Bladder microvascular endothelial cell (primary cell): ENCODE measurements at places on chromosomes 3 and 15. TPM values are rescaled to one million over a fixed set of nuclear protein-coding genes. Genes with fewer than 3 reads are reported as not detected.

BCL2A1 gene
- total RNA-seq: 0.19 TPM in 1 of 2 replicates, not detected in the other

GOLGA8S gene
- total RNA-seq: under 0.01 TPM in 1 of 2 replicates, not detected in the other

ILDR1 gene
- not detected in 2 replicates for total RNA-seq

GASK1A gene
- total RNA-seq: under 0.01 TPM in 1 of 2 replicates, not detected in the other

C2CD4A gene
- under 0.01 and 1.3 TPM in 2 replicates for total RNA-seq

UBA7 gene
- total RNA-seq: 42.7 and 44.2 TPM in 2 replicates

SV2B gene
- 0.65 and 0.69 TPM in 2 replicates for total RNA-seq

GP5 gene
- 0.06 TPM in 1 of 2 replicates, not detected in the other for total RNA-seq

SLITRK3 gene
- not detected in 2 replicates for total RNA-seq

CCDC71 gene
- total RNA-seq: 13.4 and 17.4 TPM in 2 replicates

STRIT1 gene
- total RNA-seq: not detected in 2 replicates

IL17RE gene
- total RNA-seq: 0.19 and 0.49 TPM in 2 replicates

ITIH1 gene
- 0.16 TPM in 1 of 2 replicates, not detected in the other for total RNA-seq

SMCO1 gene
- not detected in 2 replicates for total RNA-seq

MEIS2 gene
- 9.7 and 23.3 TPM in 2 replicates for total RNA-seq

TTC14 gene
- 14.9 and 51.1 TPM in 2 replicates for total RNA-seq

CEMIP gene
- total RNA-seq: 0.32 and 0.50 TPM in 2 replicates

CACNA2D2 gene
- under 0.01 and 0.06 TPM in 2 replicates for total RNA-seq

TIMP4 gene
- 0.82 and 0.97 TPM in 2 replicates for total RNA-seq

SH2D7 gene
- total RNA-seq: not detected in 2 replicates

GOLGA8G gene
- not detected in 2 replicates for total RNA-seq

SERINC4 gene
- total RNA-seq: not detected in 2 replicates

CYFIP1 gene
- total RNA-seq: 88.7 and 154 TPM in 2 replicates

A4GNT gene
- not detected in 2 replicates for total RNA-seq

CHRM5 gene
- total RNA-seq: 0.31 TPM in 1 of 2 replicates, not detected in the other

CCR2 gene
- not detected in 2 replicates for total RNA-seq

GABRR3 gene
- total RNA-seq: not detected in 2 replicates

ZNF770 gene
- total RNA-seq: 14.7 and 38.3 TPM in 2 replicates

PCOLCE2 gene
- 0.49 and 0.50 TPM in 2 replicates for total RNA-seq

SLC28A2 gene
- total RNA-seq: not detected in 2 replicates
